NB4 (cell line): ENCODE measurements at places on chromosomes 7 and 10.

- DNase-seq: no peak
These were observed 148.8 kb downstream of the NPSR1 start for GRCh38 chr7:34806831-34807230.

- DNase-seq: peak; percentile 78
These were observed 59.2 kb upstream of the OIT3 start for GRCh38 chr10:72834183-72834825.

DNA sequence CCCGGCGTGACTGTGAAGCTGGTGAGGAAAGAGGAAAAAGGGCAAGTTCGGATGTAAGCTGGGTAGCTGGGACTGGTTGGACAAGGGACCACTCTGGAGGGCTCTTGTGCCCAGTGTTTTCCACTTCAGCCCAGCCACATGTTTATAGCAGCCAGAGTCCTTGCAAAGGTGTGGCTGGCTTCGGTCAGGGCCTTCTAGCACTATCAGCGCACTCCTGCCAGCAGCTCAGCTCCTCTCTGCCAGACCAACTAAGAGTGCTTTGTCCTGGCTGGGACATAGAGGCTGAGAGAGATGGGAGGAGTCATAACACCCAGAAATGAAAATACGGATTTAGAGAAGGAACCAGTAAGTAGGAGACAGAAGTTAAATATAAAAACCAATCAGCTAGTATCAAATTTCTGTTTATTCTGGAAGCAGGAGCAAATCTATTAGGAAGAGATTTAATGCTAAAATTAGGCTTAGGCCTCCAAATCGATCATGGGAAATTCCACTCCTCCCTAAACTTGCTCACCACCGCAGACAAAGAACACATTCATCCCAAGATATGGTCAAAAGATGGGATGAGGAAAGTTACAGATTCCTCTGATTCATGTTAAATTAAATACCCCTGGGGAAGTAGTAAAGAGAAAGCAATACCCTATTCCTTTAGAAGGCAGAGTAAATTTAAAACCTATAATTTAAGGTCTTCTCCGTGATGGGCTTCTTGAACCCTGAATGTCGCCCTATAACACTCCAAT is 135.0 kb downstream of the RALA start:
- DNase-seq: no peak

DNA sequence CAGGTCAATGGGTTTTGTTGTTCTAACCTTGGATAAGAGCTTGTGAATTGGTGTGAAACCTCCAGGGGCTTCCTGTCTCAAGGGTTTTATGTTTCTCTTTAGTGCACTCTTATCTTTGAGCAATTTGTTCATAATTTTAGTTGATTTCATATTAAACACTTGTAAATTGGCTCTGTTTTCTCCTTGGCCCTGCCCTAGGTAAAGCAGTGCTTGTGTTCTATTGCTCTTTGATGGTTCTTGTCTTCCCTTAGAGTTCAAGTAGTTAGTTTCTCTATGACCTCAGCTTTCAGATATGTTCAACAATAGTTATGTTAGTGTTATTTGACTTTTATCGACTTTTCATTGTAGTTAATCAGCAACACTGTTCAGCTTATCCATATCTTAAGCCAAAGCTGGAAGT is 566.4 kb upstream of the POT1 start:
- DNase-seq: no peak

- no peak for DNase-seq
These were observed 674.9 kb upstream of the POM121L12 start for GRCh38 chr7:52360541-52360940.
